Stimulated activated CD8-positive, alpha-beta memory T cell treated with anti-CD3 and anti-CD28 coated beads, Interleukin-2, amount 100 ng/mL, for 1 hour (primary cell): ENCODE measurements at places on chromosomes 4 and X.

- DNase-seq, result no peak
Measured at GRCh38 chr4:138910195-138910913, 105.2 kb upstream of the NOCT start.

GRCh38 chrX:112368371-112368770 is 285.8 kb upstream of the TRPC5 start:
- DNase-seq, result no peak

DNA sequence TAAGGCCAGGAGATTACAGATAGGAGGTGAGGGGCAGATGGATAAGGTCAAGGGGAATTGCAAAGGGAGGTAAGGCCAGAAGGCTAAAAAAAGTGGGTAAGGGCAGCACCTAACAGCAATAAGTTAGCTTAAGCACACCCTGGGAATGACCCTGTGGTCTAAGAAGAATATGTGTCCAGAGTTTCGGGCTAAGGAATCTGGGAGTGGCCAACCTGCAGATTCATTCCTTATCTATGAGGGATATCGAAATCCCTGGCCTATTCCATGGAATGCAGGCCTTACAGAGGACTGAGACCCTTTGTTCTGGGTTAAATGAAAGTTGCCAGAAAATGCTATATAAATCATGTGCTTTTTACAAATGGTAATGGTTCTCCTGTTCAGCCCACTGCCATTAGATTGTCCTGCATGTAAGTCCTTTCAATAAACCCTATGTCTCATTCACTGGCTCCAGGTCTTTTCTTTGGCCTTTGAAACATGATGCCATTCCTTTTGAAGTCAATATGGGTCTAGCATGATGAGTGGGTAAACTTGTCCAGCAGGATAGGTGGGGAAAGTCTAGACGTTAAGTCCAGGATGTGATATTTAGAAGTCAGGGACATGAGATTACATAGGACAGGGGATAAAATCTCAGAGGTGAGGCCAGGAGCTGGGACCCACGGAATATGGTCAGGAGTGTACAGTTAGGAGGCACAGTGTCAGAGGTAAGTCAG is 226.2 kb downstream of the TACR3 start:
- DNase-seq, result no peak

DNA sequence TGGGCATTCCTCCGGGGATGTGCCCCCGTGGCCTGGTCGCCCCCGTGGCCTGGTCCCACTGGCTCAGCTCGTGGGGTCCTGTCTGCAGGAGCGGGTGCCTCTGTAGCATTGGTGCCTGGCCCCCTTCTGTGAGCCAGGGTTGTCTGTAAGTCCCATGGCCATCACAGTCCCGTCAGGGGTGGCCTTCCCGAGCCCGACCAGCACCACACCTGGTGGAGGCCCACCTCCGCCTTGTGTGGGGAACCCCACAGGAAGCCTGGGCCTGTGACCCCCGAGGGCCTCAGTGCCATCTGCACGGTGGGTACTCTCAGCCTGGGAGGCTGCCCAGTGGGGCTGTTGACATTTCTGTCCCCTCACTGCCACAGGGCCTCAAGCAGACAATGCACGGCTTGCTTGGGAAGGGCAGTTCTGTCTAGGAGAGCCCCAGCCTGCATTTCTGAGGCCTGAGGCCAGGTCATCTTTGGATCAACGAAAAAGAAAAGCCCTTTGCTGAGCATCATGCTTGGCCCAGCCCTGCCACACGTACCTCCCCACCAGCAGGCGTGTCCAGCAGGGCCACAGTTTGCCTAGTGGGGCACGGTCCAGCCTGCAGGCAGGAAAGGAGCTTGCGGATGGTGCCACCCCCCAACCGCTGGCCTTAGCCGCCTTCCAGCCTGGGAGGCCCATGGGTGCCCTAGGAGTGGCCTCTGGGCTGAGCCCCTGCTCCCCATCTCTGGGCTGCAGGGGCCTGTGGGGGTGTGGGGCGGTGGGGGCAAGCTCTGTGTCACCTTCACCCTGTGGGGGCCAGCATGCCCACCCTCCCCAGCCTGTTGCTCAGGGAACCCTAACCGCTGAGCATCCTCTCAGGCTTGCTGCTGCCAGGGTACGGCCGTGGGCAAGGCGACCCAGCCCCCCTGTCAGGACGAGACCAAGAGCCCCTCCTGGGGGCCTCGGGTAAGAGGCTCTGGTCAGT is 23.2 kb downstream of the NKX1-1 start:
- no peak for DNase-seq

GRCh38 chr4:177091515-177091914 is 218.2 kb upstream of the NEIL3 start:
- DNase-seq, result no peak

DNA sequence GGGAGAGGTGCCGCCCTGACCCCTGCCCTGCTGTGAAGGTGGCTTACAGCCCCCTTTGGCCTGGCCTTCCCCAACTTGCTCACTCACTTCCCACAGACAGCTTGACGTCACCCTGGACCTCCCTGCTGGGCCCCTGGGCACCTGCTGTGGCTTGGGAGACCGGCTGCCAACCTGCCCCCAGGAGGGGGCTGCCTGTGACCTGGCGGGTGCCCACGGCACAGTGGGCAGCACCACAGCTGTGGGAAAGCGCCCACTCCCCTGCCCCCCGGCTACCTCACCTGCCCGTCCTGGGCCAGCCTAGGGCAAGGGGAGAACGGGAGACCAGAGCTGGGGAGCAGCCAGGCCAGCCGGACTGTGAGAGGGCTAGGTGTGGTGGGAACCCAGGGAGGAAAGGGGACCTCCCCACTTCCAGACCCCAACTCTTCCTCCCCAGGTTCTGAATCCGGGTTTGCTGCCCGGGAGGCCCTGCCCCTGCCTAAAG is 2.4 kb upstream of the ZFP92 start:
- DNase-seq, result no peak

DNA sequence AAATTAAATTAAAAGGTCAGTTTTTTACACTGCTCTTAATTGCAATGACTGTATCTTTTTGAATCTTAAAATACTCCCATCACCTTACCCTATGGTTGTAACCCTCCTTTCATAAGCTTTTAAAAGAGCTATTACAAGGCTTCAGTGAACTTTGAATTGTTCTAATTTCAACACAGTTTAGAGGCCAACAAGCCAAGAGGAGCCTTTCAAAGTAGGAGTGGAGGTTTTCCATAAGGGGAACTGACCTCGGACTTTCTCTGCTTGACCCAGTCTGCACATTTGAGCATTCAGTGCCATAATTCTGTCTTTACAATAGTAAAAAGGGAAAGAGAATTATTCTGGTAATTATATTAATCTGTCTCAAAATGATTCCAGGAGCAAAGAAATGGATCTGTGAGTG is 98.9 kb downstream of the PARM1 start:
- no peak for DNase-seq

DNA sequence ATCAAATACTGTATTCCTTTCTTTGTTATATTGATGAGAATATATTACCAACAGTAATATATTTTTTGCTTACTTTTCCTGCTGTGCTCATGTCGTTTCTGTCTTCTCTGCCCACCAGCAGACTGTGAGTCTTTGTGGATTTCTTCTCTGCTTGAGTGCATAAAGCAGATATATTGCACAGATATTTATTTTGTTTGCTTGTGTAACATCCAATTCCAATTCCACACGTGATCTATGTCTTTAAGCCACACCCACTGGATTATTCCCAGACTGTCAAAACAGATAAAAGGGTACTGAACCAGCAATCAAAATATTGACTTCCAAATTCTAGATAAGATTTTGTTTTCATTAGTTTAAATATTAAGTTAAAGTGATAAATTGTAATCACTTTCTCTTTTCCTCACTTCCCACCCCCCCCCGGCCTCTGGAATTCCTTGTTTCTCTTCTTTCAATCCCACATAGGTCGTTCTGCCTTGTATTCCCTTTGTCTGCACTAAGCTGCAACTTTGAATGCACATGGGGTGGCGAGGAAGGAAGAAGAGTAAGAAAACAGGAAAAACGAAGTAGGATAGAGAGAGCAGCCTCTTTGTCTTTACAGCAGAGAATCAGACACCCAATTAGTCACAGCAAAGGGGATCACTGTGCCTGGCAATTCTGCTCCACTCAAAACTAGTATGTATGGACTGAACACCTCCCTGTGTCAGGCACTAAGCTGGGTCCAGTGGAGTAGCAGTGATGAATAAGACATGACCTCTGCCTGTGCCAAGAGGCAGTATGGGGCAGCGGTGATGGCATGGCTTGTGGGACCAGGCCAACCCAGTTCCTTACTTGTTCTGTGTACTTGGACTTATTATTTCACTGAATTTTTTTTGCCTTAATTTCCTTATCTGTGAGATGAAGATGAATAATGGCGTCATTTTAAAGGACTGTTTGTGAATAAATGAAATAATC is at the start of gene ADH1B:
Gene ADH1B, minus strand, starts transcription at position 161 of the 951 bp plus-strand sequence. Its CDS starts 70 bp downstream, at position 91.
- DNase-seq, result no peak

GRCh38 chrX:13506574-13506973 is 62.8 kb upstream of the EGFL6 start:
- peak; percentile 32 for DNase-seq

DNA sequence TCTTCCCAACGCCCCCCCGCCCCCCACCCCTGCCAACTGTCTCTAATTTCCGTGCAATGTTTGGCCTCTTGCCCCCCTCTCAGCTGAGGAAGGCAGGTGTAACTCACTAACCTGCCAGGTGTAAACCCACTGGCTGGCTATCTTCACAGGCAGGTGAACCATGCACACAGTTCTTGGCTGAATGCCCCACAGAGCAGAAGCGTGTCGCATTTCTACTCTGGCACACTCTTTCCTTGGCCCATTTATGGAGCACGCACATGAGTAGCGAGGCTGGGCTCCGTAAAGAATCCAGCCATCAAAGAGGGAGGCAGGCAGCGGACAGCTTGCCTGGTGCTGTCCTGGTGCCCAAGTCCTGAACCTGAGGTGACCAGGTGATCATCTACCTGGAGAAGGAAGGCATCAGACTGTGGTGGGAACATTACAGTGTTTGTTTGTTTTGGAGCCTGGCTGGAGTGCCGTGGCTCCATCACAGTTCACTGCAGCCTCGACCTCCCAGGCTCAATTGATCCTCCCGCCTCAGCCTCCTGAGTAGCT is 39.2 kb upstream of the CRMP1 start:
- no peak for DNase-seq

- no peak for DNase-seq
Measured at GRCh38 chrX:21799767-21800166, 39.6 kb upstream of the MBTPS2 start.

DNA sequence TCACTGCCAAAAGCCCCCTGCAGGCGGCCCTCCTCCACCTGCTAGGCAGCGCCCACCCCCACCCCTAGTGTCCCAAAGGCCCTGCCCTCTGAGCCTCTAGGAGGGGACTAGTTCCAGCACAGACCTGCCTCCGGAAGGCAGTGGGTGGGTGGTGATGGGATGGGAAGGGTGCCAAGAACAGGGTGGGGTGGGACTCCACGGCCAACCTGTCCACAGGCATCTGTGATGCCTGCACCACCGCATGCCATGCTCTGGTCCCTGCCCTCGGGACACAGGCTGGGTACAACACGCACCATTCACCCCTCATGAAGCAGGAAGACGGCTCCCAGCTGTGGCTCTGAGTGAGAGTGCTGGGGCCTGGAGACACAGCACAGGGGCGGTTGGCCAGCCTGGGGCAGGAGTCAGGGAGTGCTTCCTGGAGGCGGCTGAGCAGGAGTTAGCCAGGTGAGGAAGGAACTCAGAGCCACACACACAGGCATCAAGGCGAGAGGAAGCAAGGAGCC is 243.1 kb upstream of the PSAPL1 start:
- no peak for DNase-seq

DNA sequence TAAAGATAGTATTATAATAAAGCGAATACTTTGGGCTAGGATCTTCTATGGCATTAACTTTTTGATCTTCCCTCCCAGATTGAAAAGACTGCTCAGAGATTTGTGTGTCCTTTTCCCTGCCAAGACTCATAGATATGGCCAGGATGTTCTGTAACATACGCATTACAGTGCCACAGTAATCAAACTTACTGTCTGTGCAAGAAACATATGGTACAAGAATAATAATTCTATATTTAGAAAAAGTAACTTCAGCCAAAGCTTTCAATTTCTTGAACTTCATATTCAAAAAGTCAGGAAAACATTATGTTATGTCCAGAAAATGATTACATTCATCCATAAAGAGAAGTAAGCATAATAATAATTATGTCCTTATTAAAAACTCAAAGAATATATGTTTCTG is 100.9 kb upstream of the GUCY1A1 start:
- DNase-seq, result no peak

DNA sequence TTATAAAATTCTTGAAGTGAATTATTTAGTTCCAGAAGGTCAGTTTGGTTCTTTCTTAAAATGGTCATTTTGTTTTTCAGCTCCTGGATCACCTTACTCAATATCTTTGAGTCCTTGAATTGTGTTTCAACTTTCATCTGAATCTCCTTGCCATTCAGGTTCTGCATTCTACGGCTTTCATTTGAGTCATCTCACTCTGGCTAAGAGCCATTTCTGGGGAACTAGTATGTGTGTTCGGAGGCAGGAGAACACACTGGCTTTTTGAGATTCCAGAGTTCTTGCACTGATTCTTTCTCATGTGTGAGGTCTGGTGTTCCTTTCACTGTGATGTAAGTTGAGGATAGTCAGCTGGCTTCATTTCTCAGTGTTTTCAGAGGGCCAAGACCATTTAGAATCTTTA is 708.4 kb upstream of the FRG1 start:
- DNase-seq, result no peak

GRCh38 chr4:46781434-46782092 is 127.5 kb downstream of the COX7B2 start:
- DNase-seq, result no peak

- no peak for DNase-seq
Measured at GRCh38 chr4:113699772-113700171, 61.8 kb downstream of the CAMK2D start.

GRCh38 chr4:97656044-97656720 is 487.1 kb downstream of the STPG2 start:
- no peak for DNase-seq

- DNase-seq, result no peak
Measured at GRCh38 chr4:10816571-10816970, 132.0 kb upstream of the CLNK start.

- no peak for DNase-seq
Measured at GRCh38 chrX:11478911-11479310, 185.7 kb downstream of the AMELX start.

DNA sequence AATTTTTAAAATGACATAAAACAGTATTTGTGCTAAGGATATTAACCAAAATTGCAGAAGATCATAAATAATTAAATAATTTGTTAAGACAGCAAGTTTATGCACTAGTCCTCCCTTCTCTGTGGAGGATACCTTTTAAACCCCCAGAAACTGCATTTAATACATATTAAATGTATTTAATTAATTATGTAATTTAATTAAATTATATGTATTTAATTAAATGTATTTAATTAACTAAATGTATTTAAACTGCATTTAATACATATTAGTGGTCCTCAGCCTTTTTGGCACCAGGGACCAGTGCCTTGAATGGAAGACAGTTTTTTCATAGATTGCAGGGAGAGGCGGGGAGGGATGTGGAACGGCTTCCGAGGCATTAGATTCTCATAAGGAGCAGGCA is 404.6 kb downstream of the ARHGAP24 start:
- DNase-seq, result no peak

GRCh38 chr4:136909626-136910025 is 622.7 kb downstream of the PCDH18 start:
- no peak for DNase-seq

DNA sequence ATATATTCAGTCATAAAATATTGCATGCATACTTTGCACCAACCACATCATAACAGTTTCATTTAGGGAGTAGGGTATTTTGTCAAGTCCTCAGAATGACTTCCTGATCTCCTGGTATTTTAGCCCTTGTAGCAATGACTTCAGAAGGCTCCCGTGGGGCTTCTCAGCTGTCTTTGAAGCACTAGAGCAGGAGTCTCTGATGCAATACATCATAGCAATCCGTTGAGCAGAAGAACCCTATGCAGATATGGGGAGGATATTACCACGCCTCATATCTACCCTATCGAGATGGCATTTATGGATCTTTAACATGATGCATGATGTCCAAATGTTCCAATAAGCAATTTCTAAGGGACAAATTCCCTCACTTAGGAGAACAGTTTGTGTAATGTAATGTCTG is 373.7 kb upstream of the FTHL17 start:
- DNase-seq, result no peak
